NCI-H1105 (cell line): ENCODE measurements at places on chromosomes 5 and 9.
A peak's percentile ranks its signal among the peaks of the same experiment; 100 is the strongest.

DNA sequence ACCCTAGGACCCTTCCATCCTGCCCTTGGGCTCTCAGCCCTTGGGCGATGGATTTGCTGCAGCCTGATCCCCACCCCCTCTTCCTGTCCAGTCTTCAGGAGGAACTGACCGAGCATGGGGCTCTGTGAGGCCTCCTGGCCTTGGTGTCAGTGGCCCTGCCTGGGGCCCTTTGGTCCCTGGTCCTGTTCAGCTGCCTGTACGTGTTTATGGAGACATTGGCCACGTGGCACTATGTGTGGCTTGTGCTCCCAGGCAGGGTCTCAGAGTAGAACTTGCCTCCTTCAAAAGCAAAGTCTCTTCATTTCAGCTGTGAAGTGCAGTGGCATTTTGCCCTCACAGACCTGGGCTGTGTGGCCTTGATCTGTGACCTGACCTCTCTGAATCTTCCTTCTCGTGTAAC lies 11.1 kb downstream of the FCN2 start:
- DNase-seq = no peak

DNA sequence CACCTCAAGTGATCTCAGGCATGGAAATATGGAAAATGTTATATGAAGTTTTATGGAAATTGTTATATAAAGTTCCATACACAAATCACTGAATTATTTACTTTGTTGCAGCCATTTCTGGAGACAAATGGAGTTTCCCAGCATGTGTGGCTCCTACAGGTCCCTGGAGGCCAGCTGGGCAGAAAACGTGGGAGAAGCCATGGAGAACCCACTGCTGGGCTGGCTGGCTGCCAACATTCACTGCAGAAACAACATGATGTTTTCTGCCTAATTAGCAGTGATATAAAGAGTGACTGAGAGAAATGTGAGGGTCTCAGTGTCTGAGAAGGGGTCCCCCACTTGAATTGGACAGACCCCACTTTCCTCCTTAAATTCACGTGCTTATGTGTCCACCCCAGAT lies 208.8 kb upstream of the IRX2 start:
- DNase-seq = peak; percentile 80

DNA sequence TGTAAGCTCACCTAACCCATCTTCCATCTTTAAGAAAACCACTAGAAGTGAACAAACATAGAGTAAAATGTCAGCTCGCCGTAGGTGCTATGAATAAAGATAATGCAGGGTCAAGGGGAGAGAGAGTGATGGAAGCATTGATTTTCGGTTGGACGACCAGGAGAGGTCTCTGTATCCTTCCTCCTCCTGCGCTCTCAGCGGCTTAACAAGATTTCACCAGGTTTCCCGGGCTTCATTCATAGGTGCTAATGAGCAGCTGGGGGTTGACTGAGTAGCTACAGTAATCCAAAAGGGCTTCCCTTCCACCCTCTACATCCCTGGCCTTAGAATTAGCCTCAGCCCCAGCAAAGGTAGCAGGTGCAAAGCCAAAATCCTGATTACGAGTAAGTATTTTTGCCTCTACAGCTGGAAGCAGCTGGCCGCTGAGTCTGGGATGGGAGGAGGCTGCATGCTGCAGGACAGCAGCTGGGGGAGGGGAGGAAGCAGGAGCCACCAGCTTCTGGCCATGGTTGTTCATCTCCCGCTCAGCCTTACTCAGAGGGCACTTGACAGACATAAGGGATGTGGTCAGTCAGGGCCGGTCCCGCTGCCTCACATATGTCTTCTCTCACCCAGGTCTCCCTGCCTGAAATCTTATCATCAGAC lies 112.0 kb upstream of the IL12B start:
- DNase-seq = no peak

GRCh38 chr5:34538026-34538672 lies 118.0 kb upstream of the RAI14 start:
- no peak for DNase-seq

DNA sequence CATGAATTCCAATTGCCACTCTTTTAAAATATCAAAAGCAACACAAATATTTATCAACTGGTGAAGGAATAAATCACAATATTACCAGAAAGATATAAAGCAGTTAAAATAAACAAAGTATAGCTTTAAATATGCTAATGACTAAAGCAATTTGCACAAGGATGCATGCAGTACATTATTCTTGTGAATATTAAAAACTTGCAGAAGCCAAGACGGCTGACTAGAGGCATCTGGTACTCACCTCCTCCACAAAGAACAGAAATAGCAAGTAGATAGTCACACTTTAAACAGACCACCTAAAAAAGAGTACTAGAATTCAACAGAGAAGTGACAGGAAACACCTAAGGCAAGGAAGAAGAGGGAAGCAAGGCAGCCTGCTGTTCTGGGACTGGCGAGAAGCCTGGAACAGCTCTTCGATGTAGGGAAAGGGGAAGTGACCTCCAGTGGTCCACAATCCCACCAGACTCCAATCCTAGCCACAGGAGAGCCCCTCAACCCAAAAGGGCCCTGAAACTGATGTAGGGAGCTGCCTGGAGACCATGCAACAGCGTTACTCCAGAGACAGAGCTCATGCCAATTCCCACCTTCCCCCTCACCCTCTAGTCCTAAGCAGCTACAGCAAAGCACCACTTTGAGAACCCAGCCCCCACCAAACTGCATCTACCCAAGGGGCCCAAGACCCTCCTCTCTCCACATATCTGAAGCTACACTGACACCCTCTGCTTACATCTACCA lies 86.3 kb downstream of the LPAR1 start:
- DNase-seq = no peak

- no peak for DNase-seq
Observed at GRCh38 chr5:125961150-125961549, 462.1 kb upstream of the GRAMD2B start.
